Stimulated activated CD4-positive, alpha-beta T cell treated with anti-CD3 and anti-CD28 coated beads, Interleukin-15, amount 100 ng/mL, for 1 hour (primary cell): ENCODE measurements at places on chromosomes 1 and 21.

DNA sequence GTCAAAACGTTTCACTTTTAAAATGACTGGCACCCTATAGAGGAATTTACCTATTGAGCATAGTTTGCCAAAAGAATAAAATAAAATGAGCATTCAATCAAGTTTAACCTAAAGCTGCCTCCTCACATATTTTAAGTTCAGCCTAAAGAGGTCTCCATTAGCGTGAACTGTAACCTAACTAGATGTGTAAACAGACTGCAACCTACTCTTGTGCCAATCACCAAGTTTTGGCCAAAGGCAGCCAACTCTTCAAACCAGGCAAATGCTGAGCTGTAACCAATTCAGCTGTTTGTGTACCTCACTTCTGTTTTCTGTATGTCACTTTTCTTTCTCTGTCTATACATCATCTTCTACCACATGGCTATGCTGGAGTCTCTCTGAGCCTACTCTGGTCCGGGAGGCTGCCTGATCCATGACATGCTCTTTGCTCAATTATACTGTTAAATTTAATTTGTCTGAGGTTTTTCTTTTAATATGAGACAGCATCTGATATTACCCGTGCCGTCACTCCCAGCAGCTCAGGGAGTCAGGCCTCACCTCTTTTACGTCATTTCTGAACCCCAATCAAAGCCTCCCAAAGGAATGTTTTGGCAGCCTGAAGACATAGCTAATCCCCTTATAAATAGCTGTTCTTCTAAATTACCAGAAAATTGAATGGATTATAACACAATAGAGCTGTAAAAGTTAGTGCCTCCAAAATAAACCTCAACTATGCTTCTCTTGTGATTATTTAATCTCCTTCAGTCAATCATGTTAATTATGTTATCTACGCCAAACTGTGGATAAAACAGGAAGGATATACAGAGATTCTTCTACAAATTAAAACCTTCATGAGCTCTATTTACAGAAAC, 81.0 kb upstream of the NR5A2 start:
- DNase-seq: no peak

- no peak for DNase-seq
Measured at GRCh38 chr1:201634261-201634660, 95.3 kb downstream of the NAV1 start.

GRCh38 chr21:31730712-31731055, 1.2 kb downstream of the SCAF4 start:
- DNase-seq: no peak

DNA sequence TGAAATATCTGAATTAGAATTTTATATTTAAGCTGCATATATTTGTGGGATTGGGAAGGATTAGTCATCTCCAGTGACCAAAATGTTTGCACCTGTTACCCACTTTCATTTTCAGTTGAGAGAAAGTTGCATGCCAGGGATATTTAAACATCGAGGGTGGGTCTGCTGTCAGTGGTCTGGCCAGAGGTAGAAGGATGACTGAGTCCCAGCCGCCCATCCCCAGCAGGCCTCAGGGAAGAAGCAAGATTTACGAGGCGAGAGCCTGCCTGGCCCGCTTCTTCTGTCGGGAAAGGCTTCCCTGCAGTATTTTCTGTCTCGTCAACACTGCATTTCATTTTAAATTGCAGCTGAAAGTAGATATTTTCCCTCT, 1.4 kb upstream of the MAN1C1 start:
- no peak for DNase-seq

DNA sequence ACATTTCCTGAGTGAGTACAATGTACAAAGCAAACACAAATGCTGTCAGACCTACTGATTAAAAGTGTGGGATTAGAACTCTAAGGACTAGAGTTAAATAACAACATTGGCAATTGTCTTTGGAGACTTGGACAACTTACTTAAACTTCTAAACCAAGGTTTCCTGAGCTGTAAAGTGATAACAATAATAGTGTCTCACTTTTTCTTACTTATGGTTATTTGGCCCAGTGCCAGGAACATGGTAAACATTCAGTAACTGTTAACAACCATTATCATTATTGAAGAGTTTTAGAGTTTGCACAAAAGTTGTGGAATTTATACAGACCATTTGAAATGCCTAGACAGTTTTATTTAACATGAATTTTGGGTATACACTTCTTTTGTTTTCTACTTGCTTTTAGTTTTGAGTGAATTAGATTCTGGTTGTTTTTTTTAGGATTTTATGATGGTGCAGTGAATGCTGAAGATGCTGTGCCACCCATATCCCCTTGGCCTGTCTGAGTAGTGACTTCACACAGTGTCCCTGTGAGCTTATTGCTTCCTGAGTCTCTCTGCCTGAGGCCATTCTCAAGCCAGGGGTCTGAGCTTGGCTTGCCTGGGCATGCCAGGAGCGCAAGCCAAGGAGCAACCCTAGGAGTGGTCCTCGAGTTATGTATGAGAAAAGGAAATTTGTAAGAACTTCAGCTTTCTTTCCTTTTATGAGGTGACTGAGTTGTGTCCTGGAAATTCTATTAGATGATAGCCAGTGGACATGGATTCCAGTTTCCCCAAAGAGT, 932.8 kb downstream of the TTLL7 start:
- DNase-seq: no peak

- DNase-seq: no peak
Measured at GRCh38 chr1:93549811-93550210, 101.9 kb downstream of the FNBP1L start.

DNA sequence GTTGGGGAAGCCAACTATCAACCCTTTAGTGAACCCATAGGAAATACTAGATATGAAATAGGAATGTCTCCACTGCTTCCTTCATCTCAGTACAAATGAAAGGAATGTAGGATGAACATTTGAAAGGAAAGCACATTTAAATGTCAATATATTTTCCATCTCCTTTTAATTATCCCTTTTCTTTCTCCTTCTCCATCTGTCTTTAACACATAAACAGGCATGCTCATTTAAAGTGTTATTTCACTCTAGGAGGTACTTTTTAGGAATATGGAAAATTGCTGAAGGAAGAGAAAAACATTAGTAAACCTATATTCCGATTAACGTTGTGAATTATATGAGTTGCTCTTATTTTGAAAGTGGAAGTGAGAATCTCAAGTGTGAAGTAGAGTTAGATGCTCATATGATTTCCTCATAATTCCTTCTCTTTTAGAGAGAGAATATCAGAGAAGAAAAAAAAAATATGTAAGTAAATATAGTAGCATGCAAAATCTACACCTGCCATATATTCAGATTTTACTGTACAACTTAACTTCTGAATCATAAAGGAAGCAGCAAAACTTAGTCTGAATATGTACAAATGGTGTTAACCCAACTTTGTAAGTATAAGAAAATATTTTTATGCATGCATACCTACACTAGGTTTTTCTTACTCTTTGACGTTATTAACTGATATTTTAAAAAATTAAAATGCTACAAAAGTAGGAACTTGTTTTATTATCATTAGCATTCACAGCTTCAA, 406.9 kb upstream of the B3GALT2 start:
- no peak for DNase-seq

DNA sequence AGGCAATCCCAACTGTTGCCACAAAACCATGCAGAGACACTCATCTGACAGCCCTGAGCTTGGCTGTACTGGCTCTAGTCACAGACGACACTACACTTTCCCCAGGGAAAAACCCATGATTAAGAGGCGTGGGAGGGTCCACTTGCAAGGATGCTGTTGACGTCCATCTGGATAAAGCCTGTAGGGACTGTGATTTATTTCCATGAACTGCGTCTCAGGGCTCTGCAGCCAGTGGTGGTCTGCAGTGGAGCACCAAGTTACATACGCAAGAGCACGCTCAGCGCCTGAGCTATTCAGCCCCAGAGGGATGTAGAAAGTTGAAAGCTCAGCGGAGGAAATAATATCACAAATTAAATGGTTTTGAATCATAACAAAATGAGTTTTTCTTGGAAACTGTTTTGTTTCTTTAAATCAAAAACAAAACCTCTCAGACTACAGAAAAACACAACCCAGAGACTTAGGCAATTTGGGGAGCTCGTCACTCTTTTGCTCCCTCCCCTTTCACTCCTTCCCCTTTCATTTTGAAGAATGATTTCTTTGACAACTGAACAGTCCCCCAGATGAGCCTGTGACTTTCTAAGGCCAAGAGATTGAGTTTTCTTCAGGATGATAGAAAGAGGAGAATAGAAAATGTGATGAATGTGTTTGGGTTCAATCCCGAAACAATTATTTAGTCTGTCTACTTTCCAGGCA, 71.2 kb downstream of the NGF start:
- DNase-seq: no peak

- no peak for DNase-seq
Measured at GRCh38 chr1:226649780-226650179, 89.3 kb downstream of the ITPKB start.

GRCh38 chr1:47709019-47709871, 271.4 kb downstream of the FOXD2 start:
- DNase-seq: no peak

DNA sequence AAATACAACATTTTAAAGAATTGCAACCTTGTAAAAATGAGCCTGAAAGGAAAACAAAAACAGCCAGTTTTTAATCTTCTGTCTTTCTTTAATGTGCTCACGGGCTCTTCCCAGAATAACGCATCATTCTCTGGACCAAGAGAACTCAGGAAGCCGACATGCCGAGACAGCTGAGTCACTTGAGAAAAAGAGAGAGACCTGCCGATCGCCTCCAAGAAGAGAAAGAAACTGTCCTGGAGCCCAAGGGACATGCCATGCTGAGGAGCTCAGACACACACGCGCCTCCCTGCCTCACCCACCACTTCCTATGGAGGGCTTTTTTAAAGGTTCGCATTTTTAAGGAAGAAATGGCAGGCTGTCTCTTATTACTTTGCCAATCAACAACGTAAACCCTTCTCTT, 176.4 kb downstream of the ZNF281 start:
- no peak for DNase-seq

GRCh38 chr1:235113183-235113917, 15.3 kb downstream of the TOMM20 start:
- no peak for DNase-seq

- DNase-seq: no peak
Measured at GRCh38 chr1:246355411-246356230, 151.5 kb downstream of the SMYD3 start.

GRCh38 chr1:20074725-20075171, 4.8 kb downstream of the PLA2G5 start:
- DNase-seq: no peak

- no peak for DNase-seq
Measured at GRCh38 chr1:204199579-204199978, 3.3 kb upstream of the KISS1 start.

DNA sequence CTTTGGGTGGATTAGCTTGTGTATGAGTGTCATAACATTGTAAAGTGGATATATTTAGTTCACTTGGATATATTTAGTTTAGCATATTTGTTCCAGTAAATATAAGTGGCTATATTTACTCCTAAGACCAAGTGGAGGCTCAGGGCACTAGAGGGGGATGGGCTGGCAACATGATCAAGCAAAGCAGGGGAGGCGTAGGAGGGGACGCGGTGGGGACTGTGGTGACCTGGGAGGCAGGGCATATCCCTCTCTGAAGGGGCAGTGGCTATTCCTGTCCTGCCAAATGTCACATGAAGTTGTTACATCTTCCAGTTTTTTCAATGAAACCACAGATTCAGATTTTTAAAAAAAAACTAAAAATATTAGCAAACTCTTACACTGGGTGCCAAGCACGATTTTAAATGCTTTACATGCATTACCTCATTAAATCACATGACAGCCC, 51.9 kb upstream of the EDN2 start:
- DNase-seq: no peak

DNA sequence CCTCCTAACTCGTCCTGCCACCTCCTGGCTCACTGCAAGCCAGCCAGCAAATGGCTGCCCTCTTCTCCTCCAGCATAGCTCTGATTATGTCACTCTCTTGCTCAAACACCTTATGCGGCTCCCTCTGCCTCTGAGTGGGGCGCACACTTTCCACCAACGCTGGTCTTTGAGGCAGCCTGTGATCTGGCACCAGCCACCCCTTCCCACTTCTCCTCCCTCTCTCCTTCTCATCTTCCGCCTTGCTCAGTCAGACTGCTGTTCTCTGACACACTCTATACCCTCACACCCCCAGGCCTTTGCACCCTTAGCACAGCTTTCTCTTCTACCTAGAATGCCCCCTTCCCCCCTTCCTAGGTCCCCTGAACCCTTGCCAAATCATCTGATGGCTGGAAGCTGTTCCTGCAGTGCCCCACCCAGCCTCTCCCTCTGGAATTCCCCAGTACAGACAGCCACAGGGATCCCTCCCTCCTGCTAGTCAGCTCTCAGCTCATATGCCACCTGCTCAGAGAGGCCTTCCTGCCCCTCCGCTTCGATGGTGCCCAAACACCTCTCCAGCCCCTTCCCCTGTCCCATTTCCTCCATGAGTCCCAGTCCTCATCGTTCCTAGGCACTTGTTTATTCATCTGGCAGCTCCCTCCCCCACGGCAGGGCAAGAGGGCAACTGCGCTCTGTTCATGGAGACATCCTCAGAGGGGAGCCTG, 21.7 kb upstream of the PEF1 start:
- no peak for DNase-seq

GRCh38 chr1:85656256-85656655, 52.0 kb downstream of the ZNHIT6 start:
- no peak for DNase-seq

DNA sequence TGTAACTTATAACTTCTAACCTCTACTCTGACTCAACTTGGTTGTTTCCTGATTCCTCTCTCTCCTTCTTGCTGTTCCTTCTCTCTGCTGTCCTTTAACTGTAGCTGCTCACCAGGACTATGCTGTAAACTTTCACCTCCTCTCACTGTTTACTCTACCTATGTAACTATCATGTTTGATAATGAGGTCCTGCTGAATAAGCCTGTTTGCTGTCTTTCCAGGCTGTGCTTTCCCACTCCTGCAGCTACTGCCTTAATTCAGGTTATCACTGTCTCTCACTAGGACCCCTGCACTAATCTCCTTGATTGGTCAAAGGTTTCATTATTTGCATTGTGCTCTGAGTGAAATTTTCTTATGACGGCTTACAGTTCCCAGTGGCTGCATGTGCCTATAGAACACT, 633.9 kb upstream of the PTBP2 start:
- DNase-seq: no peak

DNA sequence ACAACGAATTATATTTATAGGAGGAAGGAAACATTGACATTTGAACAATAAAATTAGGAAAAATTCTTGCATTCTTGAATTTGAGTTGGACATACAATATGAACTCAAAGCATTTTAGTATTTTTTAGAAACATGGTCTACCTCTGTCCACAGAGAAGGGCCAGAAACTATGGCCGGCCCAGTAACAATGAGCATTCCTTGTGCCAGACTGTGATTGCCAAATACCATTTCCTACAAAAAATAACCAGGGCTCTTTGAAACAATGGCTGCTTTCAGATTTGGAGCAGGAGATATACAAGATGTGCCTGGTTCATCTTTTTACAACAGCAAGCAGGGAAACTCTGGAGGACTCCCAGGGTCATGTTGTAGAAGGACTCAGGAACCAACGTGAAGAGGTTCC, 38.4 kb downstream of the NOS1AP start:
- DNase-seq: no peak

DNA sequence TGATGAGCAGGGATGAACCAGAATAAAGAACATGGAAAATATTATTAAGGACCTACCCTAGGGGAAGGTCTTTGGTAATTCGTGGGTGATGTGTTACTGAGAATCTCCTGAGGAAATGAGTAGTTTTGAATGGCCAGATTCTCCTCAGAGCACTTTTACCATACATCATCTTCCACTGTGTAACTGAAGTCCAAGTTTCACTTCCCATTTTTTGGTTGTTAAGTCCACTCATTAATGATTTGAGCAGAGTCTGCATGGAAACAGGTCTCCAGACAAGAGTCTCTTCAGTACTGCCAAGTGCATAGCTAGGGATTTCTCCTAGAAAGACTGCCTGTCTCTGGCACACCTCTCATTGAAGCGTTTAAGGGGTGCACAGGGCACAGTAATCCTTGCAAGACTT, 48.7 kb upstream of the PCP4 start:
- no peak for DNase-seq

- no peak for DNase-seq
Measured at GRCh38 chr1:115988953-115989352, 12.6 kb downstream of the SLC22A15 start.
